ENCODE measurements at places on chromosomes 2 and 18. TPM values are rescaled to one million over a fixed set of nuclear protein-coding genes. Genes with fewer than 3 reads are reported as not detected.

The SCTR gene
- total RNA-seq, result not detected

The CELF4 gene
- total RNA-seq, result not detected

The GALNT5 gene
- under 0.01 TPM for total RNA-seq

The RGPD3 gene
- 0.20 TPM for total RNA-seq

The ICA1L gene
- total RNA-seq, result 1.8 TPM

The DHX57 gene
- total RNA-seq, result 24.3 TPM

The GPBAR1 gene
- 0.07 TPM for total RNA-seq

The FABP1 gene
- total RNA-seq, result not detected

The UGT1A5 gene
- total RNA-seq, result not detected

The FBXO15 gene
- total RNA-seq, result not detected

The CDK5R2 gene
- total RNA-seq, result not detected

The UGT1A4 gene
- total RNA-seq, result not detected

Measured in pulmonary artery endothelial cell (primary cell).